ENCODE measurements at places on chromosomes 1 and 21.

DNA sequence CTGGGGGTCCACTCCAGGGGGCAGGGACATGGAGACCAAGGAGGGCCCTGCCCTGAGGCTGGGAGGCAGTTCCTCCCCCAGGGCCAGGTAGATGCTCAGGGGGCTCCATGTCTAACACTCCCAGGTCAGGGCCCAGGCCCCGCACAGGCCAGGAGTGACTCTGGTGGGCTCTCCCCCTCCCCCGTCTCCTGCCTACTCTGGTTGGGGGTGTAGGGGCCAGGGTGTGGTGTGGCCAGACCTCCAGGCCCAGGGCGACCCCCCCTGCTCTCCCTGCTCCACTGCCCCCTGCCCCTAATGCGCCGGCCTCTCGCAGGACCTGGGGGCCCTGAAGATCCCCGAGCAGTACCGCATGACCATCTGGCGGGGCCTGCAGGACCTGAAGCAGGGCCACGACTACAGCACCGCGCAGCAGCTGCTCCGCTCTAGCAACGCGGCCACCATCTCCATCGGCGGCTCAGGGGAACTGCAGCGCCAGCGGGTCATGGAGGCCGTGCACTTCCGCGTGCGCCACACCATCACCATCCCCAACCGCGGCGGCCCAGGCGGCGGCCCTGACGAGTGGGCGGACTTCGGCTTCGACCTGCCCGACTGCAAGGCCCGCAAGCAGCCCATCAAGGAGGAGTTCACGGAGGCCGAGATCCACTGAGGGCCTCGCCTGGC is 19.7 kb upstream of the CCDC27 start:
- DNase-seq, result no peak

DNA sequence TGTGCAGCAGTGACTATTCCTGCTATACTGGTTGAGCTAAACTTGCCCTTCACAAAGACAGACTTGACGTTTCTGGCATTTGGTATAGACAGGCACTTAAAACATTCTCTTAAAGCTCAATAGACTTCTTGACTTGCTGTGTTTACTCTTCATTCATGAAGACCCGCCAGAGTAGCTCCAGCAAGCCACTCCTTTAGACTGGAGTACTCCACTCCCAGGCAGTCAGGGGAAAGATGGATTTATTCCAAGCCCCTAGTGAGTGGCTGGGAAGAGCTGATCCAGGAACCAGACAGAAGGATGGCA is 70.7 kb downstream of the EVA1C start:
- no peak for DNase-seq

DNA sequence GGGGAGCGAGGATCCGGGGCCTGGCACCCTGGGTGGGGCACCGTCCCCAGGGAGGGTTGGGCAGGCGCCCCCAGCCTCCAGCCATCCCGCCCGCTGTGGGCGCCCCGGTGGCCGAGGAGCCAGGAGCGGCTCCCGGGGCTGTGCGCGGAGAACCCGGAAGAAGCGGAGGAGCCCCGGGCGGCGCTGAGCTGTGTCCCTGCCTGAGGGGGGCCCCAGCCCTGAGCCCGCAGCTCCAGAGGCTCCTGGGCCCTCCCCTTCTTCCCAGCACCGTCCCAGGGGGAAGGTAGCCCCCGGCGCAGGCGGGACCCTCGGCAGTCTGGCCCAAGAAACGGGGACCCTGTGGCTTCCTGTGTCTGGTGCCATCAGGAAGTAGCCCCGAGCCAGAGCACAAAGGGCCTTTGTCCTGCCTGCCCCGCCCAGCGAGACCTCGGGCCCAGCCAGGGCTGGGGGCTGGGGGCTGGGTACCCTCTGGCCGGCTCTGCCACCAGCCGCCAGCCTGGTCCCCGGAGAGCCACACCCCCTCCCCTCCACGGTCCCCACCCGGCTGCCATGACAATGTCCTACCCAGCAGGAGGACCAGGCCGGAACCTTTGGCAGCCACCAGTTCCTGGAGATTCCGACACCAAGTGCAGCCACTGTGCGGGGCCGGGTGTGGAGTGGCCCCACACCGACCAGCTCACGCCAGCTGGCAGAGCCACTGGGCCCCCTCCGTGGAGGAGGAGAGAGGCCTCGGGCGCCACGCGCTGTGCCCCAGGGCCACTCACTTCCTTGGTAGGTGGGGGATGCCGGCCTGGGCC is 15.6 kb upstream of the TTLL10 start:
- DNase-seq, result no peak

- DNase-seq, result no peak
Measured at GRCh38 chr1:167202049-167202448, 18.6 kb upstream of the POU2F1 start.

DNA sequence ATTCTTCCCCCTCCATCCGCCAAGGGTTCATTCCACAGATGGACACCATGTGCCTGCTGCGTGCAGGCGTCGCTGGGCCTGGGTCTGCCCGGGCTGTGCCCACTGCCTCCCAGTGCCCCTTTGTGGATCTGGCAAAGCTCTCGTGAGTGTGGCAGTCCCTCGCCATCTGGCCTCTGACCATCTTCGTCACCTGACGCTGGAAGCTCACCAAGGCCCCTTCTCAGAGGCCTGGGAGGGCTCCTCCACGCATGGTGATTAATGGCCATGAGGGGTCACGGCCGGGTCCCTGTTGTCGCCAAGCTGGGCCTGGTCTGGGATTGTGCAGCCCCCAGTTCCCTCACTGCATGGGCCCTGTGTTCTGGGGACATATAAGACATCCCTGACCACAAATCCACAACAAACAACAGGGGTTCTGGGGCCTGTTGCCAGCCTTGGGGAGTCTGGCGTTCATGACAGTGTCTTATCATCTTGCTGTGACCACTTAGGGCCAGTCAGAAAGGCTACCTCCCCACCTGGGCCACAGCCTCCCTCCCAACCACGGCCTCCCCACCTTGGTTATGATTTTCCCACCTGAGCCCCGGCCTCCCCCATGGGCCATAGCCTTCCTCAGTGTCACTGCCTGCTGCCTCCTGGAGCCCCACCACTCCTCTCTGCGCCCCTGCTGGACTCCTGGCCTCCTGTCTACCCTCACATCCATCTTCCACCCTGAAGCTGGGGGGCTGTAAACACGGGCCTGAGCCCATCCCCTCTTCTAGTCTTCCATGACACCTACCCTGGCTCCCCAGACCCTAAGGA is 27.9 kb downstream of the SLC45A1 start:
- DNase-seq, result no peak

GRCh38 chr1:207858806-207859205 is 52.1 kb downstream of the CD34 start:
- DNase-seq, result no peak

DNA sequence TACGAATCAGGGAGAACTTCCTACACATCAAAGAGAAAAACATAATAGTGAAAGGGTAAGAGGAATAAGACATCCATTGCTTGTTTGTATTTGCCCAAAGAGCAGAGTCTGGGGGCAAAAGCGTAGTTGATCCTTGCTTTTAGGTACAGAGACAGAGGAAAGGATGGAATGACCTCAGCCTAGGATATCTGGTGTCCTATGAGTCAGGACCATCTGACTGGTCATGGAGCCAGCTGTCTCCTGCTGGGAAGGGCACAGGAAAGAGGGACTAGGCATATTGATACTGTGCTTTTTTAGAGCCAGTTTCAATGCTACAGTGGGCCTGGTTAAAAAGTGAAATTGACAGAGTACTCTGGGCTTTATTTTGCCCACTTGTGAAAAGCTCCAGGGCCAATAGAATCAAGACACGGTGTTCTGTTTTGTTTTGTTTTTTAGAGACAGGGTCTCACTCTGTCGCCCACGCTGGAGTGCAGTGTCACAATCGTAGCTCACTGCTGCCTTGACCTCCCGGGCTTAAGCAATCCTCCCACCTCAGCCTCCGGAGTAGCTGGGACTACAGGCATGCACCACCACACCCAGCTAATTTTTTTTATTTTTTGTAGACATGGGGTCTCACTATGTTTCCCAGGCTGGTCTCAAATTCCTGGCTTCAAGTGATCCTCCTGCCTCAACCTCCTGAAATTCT is 3.2 kb downstream of the PLEKHO1 start:
- DNase-seq, result no peak

GRCh38 chr1:160191756-160192155 is 1.4 kb downstream of the CASQ1 start:
- no peak for DNase-seq

GRCh38 chr1:117636637-117637425 is 31.0 kb downstream of the TENT5C start:
- DNase-seq, result no peak
